ENCODE measurements at places on chromosomes 12 and 14. TPM values are rescaled to one million over a fixed set of nuclear protein-coding genes. Genes with fewer than 3 reads are reported as not detected.

- no peak for DNase-seq
Observed at GRCh38 chr14:96407935-96408570, 16.1 kb downstream of the AK7 start.

NID2 gene
- 39.2 TPM for total RNA-seq

DNA sequence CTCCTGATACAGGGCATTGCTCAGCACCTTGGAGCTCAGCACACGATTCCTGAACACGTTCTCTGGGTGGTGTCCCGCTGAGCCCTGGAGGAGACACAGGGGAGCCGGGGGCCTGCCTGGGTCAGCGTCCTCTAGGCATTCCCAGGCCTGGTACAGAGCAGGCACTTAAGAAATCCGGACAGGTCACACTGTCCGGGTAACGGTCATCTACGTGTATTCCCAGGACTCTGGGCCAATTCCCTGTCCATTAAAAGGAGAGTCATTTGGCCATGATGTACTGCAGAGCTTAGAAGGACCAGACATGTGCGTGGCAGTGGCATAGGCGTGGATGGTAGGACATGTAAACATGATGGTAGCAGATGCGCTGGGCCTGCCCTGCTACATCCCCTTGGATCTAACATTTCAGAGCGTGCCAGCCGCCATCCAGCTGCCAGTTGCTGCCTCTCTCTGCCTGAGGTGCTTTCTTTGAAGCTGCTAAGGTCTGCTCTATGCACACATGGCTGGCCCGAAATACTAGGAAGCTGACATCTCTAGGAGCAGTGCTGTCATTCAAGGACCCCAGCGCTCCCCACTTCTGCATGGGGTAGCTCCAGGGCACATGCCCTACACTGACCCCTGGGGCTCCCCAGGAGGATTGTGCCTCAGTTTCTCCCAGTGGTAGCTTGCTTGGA is 273.1 kb upstream of the RTL1 start:
- DNase-seq = no peak

DNA sequence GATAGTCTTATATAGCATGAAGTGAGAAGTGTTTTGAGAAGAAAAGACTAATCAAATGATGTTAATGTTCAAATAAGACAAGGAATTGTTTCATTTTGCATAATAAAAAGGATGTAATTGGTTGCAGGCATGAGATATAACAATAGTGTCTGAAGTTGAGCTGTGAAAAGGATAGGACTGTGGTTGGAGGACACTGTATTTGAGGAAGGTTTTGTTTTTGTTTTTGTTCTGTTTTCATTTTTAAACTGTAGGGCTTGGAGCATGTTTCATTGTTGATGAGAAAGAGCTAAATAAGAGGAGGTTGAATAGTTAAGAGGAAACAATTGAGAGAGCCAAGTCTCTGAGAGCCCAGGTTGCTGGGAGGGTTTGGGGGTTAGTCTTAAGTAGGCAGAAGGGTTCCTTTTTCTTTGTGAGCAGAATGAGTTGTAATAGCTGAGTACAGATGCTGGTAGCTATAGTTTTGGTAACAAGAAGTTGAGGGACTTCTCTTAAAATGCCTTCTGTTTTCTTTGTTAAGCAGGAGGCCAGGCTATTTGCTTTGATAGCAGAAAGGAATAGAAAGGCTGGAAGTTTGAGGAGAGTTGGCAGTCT is 58.4 kb downstream of the CCDC91 start:
- DNase-seq = no peak

GRCh38 chr14:37083599-37083998 is 88.8 kb downstream of the SLC25A21 start:
- no peak for DNase-seq

GRCh38 chr12:54526812-54527630 is 22.4 kb upstream of the PDE1B start:
- peak; percentile 56 for DNase-seq

DNA sequence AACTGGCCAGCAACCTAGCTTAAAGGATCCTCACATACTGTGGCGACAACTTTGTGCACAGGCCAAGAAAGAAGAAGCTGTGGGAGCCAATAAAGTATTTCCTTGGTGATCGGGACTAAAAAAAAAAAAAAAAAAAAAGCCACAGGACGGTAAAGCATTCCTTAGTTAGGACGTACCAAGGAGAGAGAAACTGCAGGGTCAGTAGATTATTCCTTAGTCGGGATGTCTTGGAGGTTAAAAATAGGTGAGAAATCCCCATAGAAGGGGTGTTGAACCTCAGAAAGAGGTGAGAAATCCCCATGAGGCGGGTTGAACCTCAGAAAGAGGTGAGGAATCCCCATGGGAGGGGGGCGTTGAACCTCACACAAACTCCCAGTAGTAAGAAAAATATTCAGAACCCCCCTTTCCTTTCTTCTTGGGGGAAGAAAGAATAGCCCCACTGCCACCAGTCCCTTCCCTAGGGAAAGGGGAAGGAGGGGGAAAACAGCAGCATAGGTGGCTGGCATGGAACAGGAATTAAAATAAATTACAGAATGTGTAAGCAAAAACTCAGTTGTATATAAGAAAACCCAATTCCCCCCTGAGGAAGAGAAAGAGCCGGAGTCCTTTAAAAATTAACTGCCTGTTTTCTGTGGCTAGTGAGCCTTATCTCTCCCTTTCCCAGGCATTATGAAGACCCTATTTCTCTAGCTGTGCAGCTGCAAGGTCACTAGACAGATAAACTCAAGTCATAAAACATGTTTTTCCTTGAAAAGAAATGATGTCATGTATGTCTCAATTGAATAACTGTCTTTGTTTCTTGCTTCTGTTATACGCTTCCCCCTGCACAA is 26.8 kb downstream of the KLRK1 start:
- no peak for DNase-seq

GRCh38 chr12:26524862-26525465 is 308.0 kb downstream of the ITPR2 start:
- peak; percentile 47 for DNase-seq

DNA sequence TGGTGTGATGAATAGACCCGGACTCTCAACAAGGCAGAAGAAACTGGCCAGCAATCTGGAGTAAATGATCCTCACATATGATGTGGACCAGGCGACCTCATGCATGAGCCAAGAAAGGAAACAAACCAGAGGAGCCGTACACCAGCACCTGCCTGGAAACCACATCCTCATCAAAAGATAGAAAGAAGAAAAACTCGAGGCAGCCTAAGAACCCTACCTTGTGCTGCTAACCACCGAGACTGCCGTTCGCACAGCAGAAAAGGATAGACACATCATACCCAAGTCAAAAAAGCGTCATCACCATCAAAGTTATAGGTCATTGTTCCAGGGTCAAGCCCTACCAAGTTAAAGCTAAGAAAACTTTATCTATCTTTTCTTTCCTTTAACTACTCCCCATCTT is 66.7 kb downstream of the RESF1 start:
- no peak for DNase-seq

DNA sequence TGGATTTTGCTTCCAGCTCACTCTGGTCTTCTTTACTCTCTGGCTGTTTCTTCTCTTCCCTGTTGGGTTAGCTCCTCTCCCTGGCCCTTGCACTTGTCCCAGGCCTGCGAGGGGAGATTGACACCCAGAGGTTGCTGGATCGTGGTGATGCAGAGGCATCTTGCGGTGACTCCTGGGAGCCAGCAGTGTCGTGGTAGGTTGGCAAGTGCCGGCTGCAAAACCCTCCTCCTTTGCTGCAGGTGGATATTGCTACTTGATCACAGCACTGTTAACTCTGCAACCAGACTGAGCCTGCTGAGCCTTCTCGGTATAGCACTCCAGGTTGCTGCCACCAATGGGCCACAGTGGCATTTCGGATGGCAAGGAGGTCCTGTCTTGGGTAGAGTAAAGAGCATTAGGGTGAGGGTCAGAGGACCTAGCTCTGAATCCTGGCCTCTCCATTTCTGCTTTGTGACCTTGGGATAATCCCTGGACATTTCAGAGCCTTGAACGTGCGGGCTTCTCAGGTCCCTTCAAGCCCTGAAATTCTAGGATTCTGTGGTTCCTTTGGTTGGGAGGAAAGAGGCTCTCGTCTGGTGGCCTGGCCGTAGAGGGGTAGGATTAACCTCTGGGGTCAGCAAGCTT is 87.4 kb downstream of the TSPAN9 start:
- DNase-seq = no peak

DNA sequence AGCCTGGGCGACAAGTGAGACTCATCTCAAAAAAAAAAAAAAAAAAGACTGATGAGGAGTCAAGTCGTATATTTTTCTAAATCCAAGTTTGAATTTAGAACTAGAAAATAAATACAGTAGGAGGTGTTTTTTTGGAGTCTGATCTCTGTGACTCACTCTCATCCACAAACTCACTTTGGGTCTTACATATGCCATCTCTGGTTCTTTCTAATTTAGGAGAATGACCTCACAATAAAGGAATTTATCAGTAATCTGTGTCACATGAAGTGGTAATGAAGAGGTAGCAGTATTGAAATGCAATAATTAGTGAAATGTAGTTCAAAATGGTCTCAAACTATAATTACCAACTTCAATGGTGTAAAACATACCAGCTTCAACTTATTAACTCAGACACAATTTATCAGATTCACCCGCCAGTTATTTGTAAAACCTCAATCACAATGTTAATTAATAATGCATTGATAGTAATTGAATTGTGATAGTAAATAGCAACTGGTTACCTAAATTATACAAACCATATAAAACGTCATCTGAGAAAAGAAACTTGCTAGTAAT is 4.4 kb upstream of the CFL2 start:
- DNase-seq = no peak

CELA1 gene
- total RNA-seq = not detected

DNA sequence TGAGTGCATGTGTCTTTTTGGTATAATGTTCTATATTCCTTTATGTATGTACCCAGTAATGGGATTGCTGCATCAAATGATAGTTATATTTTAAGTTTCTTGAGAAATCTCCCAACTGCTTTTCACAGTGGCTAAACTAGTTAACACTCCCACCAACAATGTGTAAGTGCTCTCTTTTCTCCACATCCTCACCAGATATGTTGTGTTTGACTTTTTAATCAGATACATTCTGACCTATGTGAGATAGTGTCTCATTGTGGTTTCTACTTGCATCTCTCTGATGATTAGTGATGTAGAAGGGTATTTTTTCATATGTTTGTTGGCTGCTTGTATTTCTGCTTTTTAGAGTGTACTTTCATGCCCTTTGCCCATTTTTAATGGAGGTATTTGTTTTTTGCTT is 62.8 kb upstream of the ALG10B start:
- DNase-seq = no peak

- DNase-seq = no peak
Observed at GRCh38 chr14:68133856-68134255, 314.3 kb downstream of the RAD51B start.

GRCh38 chr12:65510007-65510406 is 231.5 kb downstream of the MSRB3 start:
- no peak for DNase-seq

- no peak for DNase-seq
Observed at GRCh38 chr14:54490445-54491175, 1.8 kb upstream of the GMFB start.

GRCh38 chr12:38374751-38375150 is 58.2 kb downstream of the ALG10B start:
- DNase-seq = no peak

GRCh38 chr12:2061402-2061801 is 8.6 kb downstream of the CACNA1C start:
- no peak for DNase-seq

STXBP6 gene
- total RNA-seq = 4.9 TPM

POTEG gene
- not detected for total RNA-seq

DNA sequence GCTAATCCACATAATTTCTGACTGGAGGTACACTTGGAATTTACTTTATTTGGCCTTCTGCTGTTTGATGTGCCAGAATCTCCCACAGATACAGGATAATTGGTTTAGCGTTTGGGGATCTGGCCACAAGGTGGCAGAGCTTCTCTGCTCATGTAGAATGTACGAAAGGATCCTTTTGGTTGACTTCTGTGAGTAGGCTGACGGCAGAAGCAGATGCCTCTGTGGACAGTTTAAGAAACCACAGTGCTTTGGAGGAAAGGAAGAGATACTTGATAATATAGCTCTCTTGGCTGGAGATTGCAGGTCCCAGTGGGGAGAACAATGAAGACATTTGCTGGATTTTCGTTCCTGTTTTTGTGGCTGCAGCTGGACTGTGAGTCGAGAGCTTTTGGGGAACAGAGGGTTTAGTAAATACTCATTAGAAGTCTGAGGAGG is 75.3 kb upstream of the OR4E1 start:
- DNase-seq = peak; percentile 60

DNA sequence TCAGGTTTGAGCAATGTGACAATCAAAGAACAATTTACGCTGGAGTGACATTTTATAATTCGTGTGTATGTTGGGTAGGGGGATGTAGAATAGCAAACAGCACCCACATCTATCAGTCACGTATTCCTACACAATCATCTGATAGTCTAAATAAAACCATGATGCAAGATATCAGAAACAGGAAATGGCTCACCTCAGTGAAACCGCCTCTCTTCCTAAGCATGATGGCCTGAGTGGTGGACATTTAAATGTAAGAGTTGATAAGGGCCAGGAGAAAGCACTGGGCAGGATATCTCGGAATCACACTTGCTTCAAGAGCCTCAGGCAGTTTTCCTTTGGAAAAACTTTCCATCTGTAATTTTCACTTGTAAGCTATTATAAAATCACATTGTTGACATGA is 128.2 kb downstream of the GRIP1 start:
- no peak for DNase-seq

GRCh38 chr12:109592905-109593272 is 19.3 kb downstream of the MVK start:
- no peak for DNase-seq

DNA sequence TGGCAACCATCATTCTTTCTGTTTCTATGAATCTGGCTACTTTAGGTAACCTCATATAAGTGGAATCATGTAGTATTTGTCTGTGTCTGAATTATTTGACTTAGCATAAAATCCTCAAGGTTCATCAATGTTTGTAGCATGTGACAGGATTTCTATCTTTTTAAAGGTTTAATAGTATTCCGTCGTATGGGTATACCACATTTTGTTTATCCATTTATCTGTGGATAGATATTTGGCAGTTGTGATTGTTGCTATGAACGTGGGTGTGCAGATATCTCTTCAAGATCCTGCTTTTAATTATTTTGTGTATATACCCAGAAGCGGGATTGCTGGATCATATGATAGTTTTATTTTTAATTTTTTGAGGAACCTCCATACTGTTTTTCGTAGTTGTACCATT is 421.7 kb downstream of the PCNX1 start:
- DNase-seq = no peak

- DNase-seq = no peak
Observed at GRCh38 chr12:126781593-126781992, 1485.4 kb upstream of the TMEM132C start.

SMIM41 gene
- not detected for total RNA-seq

DNA sequence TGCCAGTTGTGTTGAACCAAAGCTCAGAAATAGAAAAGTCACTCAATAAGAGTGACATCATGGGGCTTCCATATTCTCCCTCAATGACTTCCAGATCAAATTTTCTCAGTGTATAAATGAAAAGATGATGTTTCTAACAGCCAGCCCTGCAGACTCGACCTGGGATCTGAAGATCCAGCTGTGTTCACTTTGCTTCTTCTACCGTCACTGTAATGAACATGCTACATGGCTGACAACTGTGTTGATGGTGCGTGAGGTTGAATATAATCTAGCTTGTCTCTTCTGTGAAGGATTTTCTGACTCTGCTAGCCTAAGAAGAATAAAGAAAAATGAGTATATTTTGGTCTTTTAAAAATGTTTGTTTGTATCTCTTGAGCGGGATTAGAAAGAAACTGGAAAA is 577.8 kb downstream of the ETNK1 start:
- DNase-seq = no peak
